ENCODE measurements at places on chromosomes 11 and 22.

DNA sequence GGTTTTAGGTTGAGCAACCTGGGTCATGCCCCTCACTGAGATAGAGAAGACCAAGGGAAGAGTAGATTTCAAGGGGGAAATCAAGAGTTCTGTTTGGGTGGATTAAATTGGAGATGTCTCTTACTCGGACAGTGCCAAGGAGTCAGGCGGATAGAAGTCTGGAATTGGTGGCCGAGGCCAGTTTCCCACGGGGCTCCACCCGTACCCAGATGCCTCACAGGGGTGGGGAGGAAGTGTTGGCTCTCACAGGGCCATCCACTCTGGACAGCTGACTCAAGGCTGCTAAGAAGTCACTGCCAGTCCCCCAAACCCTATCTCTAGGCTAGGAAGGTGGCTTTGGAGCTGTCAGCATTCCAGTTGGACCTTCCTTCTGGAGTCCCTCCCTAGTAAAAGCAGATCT, 79.1 kb upstream of the TIMP3 start:
- DNase-seq: no peak

DNA sequence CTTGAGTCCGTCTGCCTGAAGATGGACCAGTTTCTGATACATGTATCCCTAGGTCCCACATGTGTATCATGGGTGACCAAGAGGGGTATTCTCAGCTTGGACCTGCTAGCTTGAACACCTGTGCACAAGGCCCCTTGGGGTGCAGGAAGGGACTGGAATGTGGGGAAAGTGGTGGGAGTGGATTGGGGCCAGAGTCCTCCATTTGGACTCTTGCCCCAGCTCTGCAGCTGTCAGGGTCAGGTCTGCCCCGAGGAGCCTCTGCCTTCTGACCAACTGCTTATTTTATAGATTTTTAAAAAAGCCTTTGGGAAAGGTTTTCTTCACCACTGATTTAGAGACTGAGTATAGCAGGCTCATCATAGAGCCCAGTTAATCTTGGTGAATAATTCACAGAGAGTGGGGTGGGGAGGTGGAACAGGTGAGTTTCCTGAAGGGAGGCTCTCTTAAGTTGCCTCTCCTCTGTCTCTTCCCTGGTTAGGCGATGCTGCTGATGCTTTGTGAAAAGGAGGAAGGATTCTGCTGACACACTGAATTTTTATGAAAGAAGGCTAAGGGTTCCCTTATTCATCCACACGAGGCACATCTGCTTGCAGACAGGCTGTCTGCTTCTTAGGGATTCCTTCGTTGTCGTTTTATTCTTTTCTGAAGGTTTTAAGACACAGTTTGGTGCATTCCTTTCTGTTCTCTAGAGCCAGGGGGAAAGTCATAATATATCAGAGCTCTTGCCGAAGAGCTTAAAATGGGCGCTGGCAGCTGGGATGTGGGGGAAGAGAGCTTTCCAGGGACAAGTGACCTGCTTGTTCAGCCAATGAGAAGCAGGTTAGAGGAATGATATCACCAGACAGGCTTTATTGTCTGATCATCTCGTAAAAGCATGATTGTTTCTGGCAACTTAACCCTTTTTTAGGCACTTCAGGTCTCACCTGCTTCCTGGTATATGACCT, 19.9 kb downstream of the TRIM44 start:
- no peak for DNase-seq

DNA sequence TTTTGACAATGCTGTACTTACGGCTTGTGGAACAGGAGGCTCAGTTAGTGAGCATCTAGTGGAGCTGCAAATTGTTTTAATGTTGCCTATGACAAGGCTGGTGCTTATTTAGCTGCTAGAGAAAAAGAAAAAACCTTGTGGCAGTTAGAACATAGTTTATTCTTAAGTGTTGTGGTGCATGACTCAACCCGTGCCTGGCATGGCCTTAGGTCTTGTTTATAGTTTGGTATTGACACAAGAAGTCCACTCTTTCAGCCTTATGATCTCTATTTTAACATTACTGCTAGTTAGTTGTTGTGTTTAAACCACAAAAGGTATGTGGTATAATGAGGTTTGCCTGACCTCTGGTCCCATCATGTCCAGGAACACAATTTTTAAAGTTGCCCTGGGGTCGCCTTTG, 744.6 kb downstream of the FAM181B start:
- no peak for DNase-seq

DNA sequence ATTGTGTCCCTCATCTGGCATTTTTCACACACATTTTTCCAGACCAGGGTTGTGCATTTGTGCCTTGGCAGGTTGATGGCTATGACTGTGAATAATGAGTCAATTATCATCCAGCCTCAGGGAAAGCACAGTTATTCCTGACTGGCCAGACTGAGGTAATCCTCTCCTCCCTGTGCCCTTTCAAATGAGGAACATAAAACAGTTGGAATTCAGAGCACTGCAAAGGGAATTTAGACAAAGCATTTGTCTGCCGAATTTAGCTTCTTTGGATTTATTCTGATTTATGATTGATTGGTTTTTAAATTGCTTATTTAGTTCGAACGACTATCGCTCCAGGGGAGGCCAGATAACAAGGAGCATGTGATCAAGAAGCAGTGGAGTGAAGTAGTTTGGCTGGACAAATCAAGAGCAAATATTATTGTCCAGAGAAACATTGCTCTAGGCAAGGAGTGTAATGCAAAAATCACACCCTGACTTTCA, 30.8 kb upstream of the RAG2 start:
- no peak for DNase-seq

GRCh38 chr11:128717516-128717915, 23.6 kb downstream of the FLI1 start:
- no peak for DNase-seq

DNA sequence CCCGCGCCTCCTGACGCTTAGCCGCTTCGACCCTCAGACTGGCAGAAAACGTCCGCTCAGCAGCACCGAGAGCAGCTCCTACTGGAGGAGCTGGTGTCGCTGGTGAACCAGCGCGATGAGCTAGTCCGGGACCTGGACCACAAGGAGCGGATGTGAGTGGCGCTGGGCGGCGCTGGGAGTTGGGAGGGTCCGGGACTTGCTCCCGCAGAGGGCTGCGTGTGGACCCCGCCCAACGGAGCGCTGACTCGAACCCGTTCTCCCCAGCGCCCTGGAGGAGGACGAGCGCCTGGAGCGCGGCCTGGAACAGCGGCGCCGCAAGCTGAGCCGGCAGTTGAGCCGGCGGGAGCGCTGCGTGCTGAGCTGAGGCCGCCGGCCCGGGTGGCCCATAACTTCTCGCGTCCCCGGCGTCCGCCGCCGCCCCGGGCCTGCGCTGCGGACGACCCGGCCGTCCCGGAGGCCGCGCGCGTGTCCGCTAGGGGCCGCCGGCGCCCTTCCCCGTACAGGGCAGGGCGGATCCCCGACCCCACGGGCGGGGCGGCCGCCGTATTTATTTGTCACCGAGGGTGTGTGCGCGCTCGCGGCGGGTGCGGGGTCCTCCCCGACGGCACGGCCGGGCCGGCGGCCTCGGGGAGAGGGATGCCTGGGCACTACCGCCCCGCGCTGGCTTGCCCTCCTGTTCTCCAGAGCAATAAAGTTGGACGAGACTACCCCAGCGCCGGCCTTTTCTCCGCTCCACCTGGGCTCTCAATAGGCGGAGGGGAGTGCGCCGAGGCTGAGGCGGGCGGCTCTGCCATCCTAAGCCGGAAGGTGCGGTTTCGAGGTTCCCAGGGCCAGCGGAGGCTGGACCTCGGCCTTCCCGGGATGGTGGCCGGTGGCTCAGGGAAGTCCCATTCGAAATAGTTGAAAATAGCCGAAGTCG, 3.4 kb downstream of the KCNK7 start:
- no peak for DNase-seq

DNA sequence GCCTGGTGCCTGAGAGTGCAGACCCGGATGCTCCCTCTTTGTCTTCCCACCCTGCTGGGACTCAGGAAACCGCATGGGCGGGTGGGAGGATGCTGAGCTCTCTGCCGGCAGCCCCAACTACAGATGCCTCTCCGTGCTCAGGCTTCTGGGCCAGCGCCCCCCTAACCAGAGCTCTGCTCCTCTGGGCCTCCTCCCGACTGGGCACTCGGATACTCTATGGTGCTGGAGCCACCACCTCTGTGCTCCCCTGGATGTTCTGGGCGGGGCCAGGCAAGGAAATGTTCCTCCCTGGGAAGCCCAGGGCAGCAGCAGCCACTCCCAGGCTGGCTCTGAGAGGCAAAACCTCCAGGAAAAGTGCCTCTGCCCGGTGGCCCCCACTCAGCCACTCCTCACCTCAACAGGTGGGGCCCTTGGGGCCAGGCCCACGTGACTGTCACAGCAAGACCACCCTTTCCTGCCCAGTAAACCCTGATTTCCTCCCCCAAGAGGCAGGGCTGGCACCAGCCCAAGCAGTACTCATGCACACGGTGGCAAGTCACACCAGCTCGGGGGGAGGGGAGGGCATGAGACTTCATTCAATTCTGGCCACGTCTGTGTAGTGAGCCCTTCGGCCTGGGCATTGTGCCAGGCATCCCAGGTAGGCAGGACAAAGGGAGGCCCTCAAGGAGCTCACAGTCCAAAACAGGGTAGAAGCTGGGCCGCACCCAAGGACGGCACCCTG, 54.7 kb upstream of the TCF20 start:
- no peak for DNase-seq

- no peak for DNase-seq
Observed at GRCh38 chr22:18048041-18048440, 23.7 kb upstream of the MICAL3 start.

- no peak for DNase-seq
Observed at GRCh38 chr11:61121192-61121831, 19.0 kb downstream of the CD5 start.

GRCh38 chr11:79942646-79943045, 501.8 kb upstream of the TENM4 start:
- DNase-seq: no peak

- no peak for DNase-seq
Observed at GRCh38 chr11:64245401-64245796, 1.3 kb downstream of the PPP1R14B start.

- no peak for DNase-seq
Observed at GRCh38 chr11:67260406-67260805, 5.9 kb upstream of the GRK2 start.

DNA sequence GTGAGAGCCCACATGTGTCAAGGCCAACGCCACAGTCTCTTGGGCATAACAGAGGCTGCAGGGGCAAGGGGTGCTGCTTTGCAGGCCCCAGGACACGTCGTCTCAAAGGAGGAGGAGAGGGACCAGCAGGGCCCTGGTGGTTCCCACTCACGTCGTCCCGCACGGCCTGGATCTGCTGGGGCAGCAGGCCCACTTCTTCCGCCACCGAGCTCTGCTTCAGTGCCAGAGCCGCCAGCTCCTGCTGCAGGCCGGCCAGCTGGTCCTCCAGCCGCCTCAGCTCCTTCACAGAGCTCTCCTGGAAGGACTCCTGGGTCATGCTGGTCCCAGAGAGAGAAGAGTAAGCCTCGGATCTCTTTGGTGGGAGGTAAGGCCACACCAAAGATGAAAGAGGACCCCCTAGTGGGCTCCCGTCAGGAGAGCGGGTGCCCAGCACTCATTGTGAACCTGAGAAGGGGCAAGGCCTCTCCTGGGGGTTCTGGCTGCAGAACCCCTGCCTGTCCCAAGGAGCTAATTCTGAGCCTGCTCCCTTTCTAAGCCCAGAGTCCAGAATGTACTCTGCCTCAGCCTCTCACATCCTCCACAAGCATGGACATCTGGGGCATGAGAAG, 15.6 kb downstream of the SUN2 start:
- no peak for DNase-seq

DNA sequence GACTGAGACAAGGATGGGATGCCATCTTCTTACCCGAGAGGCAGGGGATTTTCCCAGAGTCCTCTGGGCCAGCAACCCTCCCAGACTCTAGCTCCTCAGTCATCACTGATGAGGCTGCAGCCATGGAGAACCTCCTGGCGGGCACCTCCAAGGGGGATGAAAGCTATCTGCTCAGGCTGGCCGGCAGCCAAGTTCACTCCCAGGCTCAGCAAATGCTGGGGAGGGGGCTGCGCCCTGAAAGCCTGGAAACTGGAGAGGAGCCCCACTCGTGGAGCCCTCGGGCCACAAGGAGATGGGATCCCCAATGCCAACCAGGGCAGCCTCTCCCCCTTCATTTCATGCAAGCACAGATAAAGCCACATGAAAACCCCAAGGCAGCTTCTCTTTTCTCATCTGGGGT, 75.0 kb downstream of the CACNA1I start:
- DNase-seq: no peak

DNA sequence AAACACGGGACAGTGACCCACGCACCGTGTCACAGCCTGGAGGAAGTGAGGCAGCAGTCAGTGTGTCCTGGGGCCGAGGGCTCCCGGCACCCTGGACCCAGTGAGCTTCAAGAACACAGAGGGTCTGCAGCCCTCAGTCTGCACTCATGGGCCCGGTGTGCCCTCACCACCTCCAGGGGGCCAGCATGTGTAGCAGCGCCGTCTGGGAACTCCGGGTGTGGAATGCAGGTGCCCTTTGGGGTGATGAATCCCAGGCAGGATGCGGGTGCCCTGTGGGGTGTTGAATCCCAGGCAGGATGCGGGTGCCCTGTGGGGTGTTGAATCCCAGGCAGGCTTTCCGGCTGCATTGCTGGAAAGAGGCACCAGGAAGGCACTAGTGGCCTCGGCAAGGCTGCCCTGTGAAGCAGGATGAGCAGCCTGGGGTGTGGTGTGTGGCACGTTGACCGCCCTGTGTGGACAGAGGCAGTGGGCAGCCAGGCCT, 1399.9 kb downstream of the BRD1 start:
- no peak for DNase-seq

- DNase-seq: no peak
Observed at GRCh38 chr22:43479301-43479950, 67.6 kb downstream of the MPPED1 start.

GRCh38 chr11:92278791-92279433, 54.3 kb downstream of the FAT3 start:
- DNase-seq: no peak

DNA sequence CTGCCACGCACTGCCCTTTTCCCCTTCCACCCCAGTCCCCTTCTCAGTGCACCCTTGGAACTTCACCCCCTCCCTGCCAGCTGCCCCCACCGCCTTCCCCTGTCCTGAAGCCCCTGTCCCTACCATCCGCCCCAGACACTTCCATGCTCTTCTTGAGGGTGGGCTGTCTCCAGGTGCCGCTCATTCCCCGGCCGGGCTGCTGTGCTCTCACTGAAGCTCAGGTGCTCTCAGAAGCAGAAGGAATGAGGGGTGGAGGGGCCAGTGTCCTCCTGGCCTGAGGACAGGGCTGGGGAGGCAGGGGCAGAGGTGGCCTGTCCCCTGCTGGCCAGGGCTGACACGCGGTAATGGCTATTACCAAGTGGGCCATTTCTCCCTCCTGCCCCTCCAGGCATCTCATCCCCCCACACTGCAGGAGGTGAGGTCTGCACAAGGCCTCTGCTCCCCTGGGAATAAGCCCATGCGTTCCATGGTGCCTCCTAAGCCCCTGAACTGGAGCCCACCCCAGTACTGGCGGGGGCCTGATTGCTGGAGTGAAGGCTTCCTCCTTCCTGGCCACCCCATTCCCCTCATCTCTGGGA, 6.6 kb upstream of the BID start:
- no peak for DNase-seq

GRCh38 chr11:45211732-45212131, 65.3 kb downstream of the PRDM11 start:
- DNase-seq: no peak

DNA sequence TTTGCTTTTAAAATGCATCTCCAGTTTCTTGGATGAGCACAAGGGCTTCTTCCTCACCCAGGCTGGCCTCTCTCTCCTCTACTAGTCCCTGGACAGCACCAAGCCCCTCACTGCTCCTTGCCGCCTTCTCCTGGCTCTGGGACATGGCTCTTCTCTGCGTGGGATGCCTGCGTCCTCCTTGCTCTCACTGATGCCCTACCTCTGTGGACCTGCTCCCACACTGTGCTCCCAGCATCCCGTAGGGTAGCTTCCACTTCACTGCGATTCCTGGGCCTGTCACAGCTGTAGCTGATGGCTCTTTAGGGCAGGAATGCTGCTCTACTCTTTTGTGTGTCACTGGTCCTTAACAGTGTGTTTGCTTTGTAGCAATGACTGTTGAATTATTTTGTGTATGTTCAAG, 136.3 kb downstream of the SNX19 start:
- no peak for DNase-seq

Data from activated naive CD4-positive, alpha-beta T cell treated with anti-CD3 and anti-CD28 coated beads, Interleukin-2, amount 50 U/mL, for 16 hours (primary cell).